ENCODE measurements at places on chromosomes 7 and 10.
A peak's percentile ranks its signal among the peaks of the same experiment; 100 is the strongest.

DNA sequence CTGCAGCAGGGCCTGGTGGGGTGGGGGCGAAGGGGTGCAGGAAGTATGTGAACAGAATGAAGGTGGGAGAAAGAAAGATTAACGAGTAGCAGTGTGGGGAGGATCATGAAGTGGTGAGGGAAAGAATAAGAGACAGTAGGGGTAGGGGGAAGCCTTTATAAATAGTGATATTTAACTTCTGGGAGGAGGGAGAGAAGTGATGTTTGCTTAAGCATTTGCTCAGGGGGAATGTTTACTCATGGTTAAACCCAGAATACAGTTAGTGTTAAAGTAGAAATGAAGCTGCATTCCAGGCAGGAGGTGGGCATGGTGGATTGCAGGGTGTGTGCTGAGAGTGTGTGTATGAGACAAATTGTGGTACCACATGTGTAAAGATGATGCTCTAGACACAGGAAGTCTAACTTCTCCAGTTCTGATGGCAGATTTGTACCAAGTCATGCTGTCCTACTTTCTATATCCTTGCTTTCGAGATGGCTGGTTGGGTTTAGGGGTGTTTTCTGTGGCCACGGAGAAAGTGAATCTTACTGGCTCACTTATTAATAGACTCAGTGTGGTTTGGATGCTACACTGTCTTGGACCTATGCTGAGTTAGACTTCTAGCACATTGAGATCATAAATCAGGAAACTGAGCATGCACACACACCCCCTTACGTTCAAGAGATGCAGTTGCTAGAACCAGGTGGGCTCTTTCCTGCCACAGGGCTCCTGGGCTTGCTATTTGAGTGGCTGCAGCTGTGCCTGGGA, 10.6 kb upstream of the DNMBP start:
- DNase-seq = no peak

- no peak for DNase-seq
Observed at GRCh38 chr7:132697003-132697402, 120.7 kb upstream of the PLXNA4 start.

DNA sequence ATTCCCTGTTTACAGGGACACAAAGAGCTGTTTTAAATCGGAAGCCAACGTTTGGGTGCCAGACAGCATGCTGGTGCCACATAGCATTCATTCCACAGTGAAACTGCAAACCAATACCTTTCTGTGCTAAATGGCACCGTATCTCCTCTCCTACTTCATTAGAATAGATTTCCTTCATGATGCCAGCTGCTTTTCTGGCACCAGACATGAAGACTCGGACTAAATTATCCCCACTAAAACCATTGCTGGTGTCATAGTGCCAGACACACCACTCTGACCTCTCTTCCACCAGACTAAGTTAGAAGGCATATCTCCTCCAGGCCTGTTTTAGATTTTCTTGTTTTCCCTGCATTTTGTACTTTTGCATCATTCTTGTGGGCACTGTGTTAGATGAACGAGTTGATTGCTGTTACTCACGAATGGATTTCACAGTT, 155.1 kb downstream of the ETV1 start:
- DNase-seq = peak; percentile 48

DNA sequence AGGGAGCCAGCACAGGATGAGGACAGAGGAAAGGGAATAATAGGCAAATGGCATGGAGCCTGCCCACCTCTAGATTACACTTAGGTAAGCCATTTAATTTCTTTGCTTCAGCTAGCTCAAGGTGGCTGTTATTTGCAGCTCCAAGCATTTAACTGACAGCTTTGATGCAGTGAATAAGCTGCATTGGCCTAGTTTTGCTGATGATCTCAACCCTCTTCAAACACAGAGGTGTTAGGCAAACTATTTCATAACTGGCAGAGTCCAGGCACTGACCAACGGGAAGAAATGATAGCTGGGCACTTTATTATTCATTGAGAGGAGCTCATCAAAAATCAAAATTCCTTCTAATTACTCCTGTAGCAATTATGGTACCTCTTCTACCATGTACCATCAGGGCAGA, 317.4 kb downstream of the BMPER start:
- no peak for DNase-seq

- DNase-seq = no peak
Observed at GRCh38 chr7:70935854-70936253, 196.1 kb upstream of the GALNT17 start.

DNA sequence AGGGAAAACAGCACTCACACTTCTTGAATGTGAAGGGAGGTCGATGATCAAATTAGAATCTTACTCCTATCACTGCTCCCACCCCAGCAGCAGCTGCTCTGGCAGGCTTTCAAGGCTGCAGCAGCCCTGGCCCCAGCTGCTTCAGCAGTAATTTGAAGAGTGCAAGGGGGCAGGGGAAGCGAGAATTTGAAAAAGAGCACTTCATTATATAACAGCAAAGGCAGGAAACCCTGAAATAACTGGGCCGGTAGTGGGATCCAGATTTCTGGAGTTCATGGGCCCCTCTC, 44.9 kb downstream of the MYPN start:
- no peak for DNase-seq

DNA sequence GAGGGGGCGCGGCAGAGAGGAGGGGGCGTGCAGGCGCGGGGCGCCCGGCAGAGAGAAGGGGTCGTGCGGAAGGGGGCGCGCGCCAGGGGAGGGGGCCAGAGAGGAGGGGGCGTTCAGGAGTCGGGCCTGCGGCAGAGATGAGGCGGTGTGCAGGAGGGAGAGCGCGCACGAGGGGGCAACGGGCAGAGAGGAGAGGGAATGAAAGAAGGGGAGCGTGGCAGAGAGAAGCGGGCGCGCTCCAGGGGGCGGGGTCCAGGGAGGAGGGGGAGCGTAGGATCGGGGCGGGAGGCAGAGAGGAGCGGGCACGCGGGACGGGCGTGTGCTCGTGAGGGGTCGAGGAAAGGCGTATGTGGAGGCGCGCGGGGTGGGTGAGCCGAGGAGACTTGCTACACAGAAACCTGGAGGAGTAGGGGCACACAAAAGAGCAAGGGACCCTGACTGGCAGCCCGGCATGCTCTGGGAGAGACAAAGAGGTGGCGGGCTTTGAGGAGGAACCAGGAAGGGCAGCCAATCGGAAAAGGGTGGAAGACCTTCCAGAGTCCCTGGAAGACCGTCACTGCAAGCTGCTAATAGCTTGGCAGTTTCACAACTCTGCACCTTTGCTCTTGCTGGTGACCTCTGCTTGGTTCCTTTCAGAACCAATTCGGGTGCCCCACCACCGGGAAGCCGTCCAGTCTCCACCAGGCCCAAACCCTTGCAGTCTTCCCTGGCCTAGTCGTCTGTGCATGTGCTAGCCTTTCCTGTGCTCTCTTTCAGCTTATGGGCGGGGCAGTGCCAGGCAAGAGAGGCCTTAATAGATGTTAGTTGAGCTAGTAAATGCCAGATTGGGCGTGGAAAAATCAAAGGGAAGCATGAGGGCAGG, 639 bp downstream of the DYDC2 start:
- DNase-seq = no peak

GRCh38 chr7:18770154-18770811, 274.7 kb downstream of the HDAC9 start:
- no peak for DNase-seq
